ENCODE measurements at places on chromosomes 6 and 20.

DNA sequence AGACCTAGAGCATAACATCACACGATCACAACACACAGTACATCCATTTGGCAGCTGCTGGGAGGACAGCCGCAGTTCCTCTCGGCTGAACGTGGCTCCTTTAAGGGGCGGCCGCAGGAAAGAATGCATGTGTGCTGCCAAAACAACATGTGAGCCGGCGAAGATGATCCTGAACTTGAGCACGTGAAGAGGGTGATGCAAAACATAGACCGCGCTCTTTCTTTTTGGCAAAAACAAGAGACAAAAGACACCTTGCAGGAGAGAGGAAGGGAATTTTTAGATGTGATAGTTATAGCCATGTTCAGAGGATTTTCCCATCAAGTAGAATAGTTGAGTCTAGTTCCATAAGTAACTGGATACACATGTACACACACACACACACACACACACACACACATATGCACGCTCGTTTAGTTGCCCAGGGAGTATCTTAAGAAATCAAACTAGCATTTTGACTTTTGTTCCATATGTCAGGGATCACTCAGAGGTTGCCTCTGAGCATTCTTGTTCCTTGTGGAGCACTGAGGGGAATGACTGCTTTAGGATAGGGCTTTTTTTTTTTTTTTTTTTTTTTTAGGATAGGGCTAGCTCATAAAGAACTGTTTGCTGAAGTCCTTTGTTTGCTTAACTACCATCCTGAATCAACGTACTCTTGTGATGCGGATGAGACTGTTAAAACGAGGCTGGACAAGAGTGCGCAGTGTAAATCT, 21.7 kb upstream of the RANBP9 start:
- DNase-seq = no peak

GRCh38 chr6:156474507-156475120, 302.6 kb upstream of the ARID1B start:
- no peak for DNase-seq

DNA sequence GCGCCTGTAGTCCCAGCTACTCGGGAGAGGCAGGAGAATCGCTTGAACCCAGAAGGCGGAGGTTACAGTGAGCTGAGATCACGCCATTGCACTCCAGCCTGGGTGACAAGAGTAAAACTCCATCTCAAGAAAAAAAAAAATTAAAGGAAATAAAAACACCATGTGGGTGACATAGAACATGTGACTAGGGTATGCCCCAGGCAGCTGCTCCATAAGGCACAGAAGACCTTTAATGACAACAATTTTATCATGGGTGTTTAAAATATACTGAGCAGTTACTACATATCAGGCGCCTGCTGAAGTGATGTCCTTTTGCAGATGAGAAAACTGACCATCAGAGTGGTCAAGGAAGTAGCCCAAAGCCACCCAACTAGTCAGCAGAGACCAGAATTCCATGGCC, 8.0 kb downstream of the PEDS1 start:
- DNase-seq = no peak

- DNase-seq = no peak
Observed at GRCh38 chr6:1094306-1094705, 217.6 kb upstream of the FOXQ1 start.

DNA sequence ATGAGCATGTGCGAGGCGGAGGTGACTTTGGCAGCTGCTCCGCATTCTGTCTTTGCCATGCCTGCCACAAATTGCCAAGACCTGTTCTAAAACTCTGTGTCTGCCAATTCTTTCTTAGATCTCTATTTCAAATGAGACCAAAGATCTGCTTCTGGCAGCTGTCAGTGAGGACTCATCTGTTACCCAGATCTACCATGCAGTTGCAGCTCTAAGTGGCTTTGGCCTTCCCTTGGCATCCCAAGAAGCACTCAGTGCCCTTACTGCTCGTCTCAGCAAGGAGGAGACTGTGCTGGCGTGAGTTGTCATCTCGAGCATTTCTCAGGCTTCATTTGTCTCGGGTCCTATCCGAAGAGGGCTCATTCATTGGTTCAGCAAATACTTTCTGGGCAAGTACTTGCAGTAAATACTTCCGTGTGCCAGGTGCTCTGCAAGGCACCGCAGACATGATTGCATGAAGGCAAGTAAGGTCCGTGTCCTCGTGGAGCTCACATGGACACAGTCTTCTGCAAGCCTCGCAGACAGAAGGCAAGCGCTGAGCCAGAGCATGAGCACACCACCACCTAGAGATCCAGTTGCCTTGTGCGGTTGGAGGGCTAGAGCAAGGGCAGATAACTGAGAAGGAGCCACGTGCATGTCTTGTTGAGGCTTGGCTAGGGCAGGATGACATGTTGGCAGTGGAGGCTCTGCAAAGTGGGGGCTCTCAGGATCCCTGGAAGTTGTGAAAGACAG, 19.7 kb upstream of the MROH8 start:
- no peak for DNase-seq

DNA sequence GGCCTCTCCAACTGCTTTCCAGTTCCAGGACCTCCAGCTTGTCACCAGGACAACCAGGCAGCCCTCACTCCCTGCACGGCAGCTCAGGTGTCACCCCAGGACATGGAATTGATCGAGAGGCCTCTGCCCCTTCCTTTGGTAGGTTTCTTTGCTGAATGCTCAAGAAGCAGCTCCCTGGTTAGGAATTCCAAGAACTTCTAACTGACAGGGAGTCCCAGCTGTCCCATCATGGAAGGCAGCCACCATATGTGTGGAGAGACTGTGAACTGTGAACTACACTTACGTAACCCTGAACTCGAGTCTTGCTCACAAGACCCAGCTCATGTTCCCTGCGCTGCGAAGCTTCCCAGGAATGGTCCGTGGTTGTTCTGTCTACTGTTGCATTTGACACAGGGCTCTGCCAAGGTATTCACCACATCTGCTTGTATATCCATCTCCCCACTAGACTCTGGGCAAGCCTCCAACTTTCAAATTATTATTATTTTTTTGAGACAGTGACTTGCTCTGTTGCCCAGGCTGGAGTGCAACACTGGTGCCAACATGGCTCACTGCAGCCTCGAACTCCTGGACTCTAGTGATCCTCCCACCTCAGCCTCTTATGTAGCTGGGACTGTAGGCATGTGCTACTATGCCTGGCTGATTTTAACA, 35.7 kb downstream of the MGME1 start:
- no peak for DNase-seq

GRCh38 chr20:56173438-56173837, 75.1 kb upstream of the MC3R start:
- no peak for DNase-seq

GRCh38 chr6:40685862-40686261, 98.7 kb upstream of the LRFN2 start:
- no peak for DNase-seq

DNA sequence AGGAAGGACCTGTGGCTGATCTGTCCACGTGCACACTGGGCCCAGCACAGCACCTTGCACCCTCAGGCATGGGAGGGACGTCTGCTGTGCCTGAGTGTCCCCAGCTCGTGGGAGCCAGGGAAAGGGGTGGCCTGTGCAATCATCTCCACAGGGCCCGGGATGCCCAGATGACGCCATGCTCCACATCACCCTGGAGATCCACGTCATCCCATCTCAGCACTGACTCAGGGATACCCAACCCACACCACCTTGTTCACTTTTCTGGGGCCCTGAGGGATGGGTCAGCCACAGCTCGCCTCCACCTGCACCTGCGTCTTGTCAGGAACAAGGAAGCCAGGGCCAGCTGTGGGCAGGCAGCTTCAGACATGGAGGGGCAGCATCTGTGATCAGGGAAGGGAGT, 48.2 kb downstream of the RAB44 start:
- DNase-seq = no peak

DNA sequence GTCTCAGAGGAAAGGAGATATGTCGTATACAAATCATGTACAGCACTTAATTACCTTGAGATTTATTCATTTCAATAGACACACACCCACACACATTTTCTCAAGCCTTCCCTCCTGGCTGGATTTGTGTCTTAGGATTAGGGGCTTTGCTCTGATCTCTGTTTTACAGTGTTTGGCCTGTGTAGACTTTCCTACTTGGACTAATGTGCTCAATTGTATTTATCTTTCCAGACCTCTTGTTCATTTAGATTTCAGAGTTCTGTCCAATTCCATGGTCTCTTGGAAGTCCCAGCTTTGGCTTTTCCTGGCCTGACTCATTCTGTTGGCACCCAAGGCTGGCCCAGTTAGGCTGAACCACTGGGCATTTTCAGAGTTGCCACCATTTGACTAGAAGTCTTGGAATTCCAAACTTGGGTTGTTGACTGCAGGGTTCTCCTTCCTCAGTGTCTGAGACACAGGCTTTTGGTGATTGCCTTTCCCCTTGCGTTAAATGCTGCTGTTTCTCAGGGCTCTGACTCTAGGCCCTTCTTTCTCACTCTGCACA, 8.9 kb upstream of the RFPL4B start:
- DNase-seq = no peak

- DNase-seq = no peak
Observed at GRCh38 chr6:87196275-87196842, 41.0 kb downstream of the ZNF292 start.

- no peak for DNase-seq
Observed at GRCh38 chr6:155505608-155505989, 50.0 kb upstream of the NOX3 start.

GRCh38 chr20:13995086-13995665, at the start of gene MACROD2:
Gene MACROD2 (plus strand): TSS chr20:13995516.
- DNase-seq = no peak

DNA sequence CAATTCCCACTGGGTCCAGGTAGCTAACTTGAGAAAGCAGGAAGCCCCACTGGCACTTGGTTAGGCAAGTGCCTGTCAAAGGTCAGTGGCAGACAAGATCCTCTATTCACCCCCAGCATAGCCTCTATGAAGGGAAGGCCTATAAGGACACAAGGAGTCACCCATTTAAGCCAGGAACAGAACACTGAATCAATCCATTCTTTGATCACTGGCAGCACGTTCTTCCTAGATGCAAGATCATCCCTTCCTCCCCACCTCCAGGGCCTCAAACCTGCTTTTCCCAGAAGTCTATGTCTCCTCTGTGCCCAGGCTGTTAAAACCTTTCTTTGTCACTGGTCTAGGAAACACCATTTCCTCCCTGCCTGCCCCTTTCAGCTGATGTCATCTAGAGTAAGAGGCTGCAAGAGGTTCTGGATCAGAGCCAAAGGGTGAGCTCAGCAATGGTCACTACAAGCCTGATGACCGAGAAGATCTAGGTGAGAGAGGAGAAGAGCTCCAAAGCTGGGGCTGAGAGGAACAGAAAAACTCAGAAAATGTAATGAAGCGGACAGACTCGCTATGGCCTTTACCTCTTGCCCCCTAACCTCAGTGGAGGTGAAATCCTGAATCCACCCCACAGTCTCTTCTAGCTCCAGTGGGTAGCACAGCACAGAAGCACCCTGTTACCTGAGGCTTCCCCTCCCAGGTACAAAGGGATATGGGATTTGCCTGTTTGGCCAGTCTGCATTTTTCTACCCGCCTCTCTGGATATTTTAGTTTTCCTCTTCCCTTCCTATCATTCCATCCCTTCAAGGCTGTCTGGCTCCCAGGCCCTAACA, 1.8 kb downstream of the GTPBP2 start:
- DNase-seq = no peak

- no peak for DNase-seq
Observed at GRCh38 chr6:113936093-113936934, 34.6 kb downstream of the HDAC2 start.

- no peak for DNase-seq
Observed at GRCh38 chr6:116022841-116023445, 37.7 kb downstream of the FRK start.

- no peak for DNase-seq
Observed at GRCh38 chr20:31713312-31714273, 9.1 kb downstream of the BCL2L1 start.

DNA sequence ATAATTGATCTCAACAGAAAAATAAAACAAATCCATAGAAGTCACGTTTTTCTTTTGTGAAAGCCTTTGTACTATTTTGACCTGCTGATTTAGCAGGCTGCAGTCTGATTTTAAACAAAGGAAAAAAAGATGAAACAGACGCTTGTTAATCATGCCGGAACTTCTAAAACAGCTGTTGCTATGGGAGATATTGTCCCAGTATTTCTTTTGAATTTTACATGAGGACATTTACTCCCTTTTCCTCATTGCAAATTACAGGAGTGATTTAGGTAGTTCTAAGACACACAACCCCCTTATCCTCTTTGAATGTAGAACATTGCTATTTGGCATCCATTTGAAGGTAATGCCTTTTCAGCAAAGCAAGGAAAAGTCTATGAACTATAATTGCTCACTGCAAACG, 416.1 kb downstream of the BCKDHB start:
- no peak for DNase-seq

GRCh38 chr6:117077300-117077699, 188.1 kb upstream of the VGLL2 start:
- no peak for DNase-seq

GRCh38 chr6:73823046-73823735, 127.2 kb downstream of the CD109 start:
- DNase-seq = no peak

DNA sequence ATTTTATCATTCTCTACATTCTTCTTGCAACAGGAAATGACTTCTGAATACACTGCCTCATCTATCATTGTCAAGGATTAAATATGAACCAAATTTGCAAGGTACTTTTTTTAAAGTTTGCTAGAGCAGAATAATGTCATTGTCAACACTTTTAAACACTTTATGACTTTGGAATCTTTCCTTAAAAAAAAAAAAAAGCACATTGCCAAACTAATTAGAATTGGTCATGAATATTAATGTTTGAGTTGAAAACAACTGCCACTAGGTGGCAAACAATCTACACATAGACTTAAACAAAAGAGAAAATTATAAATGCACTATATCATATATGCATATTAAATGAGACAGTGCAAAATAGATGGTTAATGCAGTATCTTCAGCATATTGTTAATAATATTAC, 32.5 kb upstream of the TMEM244 start:
- no peak for DNase-seq

- DNase-seq = no peak
Observed at GRCh38 chr6:157840776-157841175, 17.7 kb downstream of the SNX9 start.

GRCh38 chr6:161195386-161195785, 78.5 kb downstream of the AGPAT4 start:
- DNase-seq = no peak

DNA sequence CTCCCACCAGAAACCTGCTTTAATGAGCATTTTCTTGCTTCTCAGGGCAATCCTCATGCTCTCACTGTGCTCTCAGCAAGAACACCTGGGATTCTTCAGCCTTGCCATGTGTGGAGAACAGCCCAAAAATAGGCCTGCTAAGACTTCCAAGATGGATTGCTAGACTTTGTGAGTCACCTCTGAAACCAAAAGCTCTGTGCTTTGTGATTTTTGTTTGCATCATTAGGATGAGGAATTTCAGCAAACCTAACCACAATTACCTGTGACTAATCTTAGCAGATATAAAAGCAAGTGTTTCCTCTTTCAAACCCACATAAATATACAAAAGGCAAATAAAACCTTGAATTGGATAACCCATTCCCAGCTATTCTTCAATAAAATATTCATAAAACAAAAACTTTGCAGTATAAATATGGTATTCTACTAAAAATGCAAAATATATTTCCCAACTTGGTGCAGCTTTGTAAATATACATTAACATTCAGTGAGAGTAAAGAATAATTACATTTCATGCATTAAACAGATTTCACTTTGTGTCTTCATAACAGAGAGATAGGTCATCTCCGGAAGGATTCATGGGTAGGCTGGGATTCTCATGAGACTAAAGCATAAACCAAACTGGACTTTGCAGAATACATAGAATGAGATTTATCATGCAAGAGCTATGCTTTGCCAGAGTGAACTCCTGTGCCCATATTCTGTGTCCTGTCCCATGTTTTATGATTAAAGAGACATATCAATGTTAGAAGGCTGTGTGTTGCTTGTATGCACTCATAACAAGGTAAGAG, 33.5 kb downstream of the TPBG start:
- no peak for DNase-seq
